ENCODE measurements at places on chromosomes 4 and X.

GRCh38 chr4:173002830-173003561 is 165.6 kb upstream of the GALNT7 start:
- DNase-seq: no peak

- DNase-seq: peak; percentile 44
Measured at GRCh38 chr4:148634476-148634875, 192.3 kb upstream of the NR3C2 start.

GRCh38 chrX:36422368-36422767 is 502.8 kb downstream of the CFAP47 start:
- no peak for DNase-seq

DNA sequence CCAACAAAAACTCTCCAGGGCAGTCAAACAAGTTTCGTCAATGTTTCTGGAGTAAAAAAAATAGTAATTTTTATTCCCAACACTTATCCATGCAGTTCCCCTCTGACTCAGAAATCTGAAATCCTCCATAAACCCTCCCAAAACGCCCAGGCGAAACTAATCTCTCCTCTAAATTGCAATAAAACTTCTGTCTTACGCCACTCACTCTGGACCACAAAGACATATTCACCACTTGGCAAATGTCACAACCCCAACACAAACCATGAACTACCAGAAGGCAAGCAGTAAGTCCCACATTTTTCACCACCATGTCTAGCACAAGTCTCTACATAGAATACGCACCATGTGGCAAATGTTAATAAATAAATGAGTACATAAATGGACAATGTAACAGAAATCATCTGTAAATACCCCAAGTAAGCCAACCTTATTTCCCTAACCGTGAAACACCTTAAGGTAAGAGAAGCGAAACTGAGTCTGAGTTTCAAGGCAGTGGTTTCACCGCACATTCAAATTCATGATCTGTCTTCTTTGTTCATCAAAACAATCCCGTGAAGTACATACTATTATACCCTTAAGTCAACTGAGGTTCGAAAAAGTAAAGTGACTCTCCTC is 1.6 kb downstream of the PAPSS1 start:
- DNase-seq: no peak

DNA sequence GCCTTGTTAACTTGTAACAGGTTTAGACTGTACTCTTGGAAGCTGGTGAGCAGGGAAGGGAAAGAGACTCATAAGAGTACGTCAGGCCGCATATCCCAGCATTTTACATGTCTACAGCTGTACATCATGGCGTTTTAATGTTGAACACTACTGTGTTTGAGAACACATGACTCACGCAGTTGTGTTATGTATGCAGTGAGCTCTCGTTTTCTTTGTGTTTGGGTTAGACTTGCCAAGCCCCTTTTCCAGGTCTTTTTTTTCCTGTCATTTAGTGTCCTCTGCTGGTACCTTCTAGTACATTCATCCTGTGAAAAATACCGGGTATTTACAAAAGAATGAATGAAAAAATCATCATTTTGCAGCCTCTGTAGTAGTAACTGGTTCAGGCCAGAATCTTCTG is 35.3 kb downstream of the SMS start:
- no peak for DNase-seq

Data from T47D (cell line).